Temporal lobe (tissue), 4 donors: ENCODE measurements at places on chromosomes 4 and X. TPM values are rescaled to one million over a fixed set of nuclear protein-coding genes. Genes with fewer than 3 reads are reported as not detected.

Gene STPG2
- 3.7 TPM for total RNA-seq

Gene FAM184B
- 4.4 TPM for total RNA-seq

Gene HSFX2
- total RNA-seq = not detected

Gene NXF2B
- not detected for total RNA-seq

Gene SHROOM4
- 2.0 TPM for total RNA-seq

Gene TIGD2
- total RNA-seq = 9.1 TPM

Gene FAM199X
- 58.0 TPM for total RNA-seq

Gene MAGEA4
- total RNA-seq = not detected

Gene CXCL13
- total RNA-seq = not detected

Gene FGF16
- total RNA-seq = under 0.01 TPM
